ENCODE measurements at places on chromosomes 16 and 17.
A peak's percentile ranks its signal among the peaks of the same experiment; 100 is the strongest.

GRCh38 chr16:77383606-77384187 lies 51.1 kb downstream of the ADAMTS18 start:
- no peak for DNase-seq

GRCh38 chr16:80226499-80226898 lies 314.3 kb upstream of the DYNLRB2 start:
- DNase-seq, result no peak

GRCh38 chr17:49210158-49211029 lies at the start of the genes ABI3 and GNGT2:
Gene ABI3 (plus strand): TSS chr17:49210707. CDS start chr17:49210725, 18 bp downstream.
Gene GNGT2 (minus strand): TSS chr17:49210574. CDS start chr17:49207422, 3,152 bp downstream.
- peak; percentile 85 for DNase-seq

DNA sequence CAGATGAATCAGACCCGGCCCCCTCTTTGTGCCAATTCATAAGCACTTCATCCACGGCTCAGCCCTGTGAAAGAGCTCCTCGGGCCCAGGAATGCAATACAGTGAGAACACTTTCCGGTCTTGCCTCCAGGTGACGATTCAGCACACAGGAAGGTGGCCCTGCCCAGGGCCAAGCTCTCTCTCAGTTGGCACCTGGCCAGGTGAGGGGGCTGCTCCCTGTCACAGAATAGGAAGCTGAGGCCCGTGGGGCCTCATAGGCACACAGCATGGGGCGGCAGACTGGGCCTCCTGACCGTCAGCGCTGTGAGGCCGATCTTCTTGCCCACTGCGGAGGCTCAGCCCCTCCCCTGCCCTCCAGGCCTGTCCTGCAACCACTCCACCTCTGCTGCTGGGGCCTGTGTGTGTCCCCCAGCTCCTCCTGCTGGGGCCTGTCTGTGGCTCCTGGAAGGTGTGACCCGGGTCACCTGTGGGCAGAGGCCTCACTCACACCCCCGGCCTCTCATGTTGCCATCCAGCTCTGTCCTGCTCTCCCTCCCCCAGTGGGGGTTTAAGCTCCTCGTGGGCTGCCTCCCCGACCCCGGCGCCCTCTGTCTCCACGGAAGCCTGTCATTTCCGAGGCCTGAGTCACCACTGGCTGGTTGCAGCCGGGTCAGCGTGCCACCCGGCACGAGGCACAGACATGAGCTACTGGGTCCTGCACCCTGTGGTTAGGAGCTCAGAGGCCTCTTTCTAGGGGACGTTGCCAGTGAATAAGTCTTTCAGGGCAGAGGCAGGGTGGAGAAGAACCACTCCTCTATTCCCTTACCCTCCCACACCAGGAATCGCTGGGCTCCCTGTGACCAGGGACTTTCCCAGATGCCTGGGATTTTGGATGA lies 114.4 kb downstream of the SEC14L1 start:
- no peak for DNase-seq

DNA sequence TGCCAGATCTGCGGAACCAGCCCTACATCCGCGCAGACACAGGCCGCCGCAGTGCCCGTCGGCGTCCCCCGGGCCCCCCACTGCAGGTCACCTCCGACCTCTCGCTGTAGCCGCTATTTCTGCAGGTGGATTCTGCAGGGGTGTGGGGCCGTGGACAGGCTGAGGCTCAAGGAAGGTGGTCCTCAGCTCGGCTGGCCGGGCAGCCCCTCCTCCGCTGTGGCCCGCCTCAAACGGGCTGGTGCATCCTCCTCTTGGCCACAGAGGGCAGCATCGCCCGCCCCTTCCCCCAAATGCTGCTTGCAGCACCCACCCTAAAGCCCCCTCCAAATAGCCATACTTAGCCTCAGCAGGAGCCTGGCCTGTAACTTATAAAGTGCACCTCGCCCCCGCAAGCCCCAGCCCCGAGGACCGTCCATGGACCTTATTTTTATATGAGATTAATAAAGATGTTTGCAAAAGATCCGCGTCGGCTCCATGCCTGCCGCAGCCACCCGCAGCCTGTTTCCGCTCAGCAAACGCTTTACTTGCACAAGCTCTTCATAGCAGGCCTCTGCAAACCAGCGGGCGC lies 14.9 kb downstream of the SPATA32 start:
- no peak for DNase-seq

DNA sequence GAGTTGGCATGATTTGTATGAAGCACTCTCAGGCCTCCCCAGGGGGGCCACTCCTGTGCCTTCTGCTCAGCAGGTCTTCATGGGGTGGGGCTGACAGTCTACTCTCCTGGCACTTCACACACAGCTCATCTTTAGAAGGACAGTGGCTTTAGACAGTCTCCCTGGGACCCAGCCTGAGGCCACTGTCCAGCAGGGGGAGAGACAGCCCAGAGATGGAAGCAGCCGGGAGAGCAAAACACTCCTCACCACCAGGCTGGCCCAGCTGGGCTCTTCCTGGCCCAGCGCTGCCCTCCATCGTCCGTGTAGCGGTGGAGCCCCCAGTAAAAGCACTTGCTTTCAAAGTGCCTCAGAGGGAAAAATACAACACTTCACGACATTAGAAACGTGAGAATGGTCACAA lies 62.0 kb upstream of the CRHR1 start:
- no peak for DNase-seq

GRCh38 chr17:83152227-83152744 lies 72.9 kb downstream of the METRNL start:
- DNase-seq, result no peak

GRCh38 chr16:80996688-80997138 lies 10.0 kb downstream of the CMC2 start:
- no peak for DNase-seq

DNA sequence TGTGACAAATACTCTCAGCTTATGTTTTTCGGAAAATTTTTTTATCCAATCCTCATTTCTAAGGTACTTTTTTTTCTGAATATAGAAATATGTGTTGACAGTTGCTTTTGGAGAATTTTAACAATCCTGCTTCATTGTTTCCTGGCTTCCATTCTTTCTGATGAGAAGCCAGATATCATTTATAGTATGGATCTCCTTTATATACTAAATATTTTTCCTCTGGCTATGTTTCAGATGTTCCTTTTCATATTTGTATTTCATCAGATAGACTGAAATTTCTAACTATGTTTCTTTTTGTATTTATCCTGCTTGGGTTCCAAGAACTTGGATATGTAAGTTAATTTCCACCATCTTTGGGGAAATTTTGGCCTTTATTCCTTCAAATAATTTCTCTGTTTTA lies 138.9 kb upstream of the CDH11 start:
- no peak for DNase-seq

- no peak for DNase-seq
Measured at GRCh38 chr16:57566436-57566835, 24.0 kb downstream of the ADGRG5 start.

DNA sequence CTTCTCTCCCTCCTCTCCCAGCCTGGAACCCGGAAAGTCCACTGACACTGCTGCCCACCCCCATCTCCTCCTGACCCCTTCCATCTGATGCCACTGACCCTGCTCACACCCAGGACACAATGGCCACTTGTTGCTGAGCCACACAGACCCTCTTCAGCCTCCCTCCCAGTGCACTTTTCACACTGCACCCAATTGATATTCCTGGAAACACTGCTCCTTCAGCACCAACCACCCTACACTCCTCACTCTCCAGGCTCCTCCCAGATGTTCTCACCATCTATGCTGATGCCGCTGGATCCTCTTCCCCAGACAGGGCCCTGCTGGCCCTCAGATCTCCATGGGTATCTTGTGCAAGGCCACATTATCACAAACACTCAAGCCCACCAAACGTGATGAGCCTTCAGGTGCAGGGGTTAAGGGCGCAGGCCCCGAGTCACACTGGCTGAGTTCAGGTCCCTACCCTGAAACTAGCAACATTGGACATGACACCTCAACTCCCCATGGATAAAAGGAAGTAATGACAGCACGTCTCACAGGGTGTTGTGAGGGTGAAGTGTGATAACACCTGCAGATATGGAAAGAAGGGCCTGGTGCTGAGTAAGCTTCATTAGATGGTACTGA lies 238.1 kb downstream of the ZNF423 start:
- DNase-seq, result no peak

GRCh38 chr17:35377068-35377467 lies 3.6 kb upstream of the SLFN11 start:
- DNase-seq, result no peak

DNA sequence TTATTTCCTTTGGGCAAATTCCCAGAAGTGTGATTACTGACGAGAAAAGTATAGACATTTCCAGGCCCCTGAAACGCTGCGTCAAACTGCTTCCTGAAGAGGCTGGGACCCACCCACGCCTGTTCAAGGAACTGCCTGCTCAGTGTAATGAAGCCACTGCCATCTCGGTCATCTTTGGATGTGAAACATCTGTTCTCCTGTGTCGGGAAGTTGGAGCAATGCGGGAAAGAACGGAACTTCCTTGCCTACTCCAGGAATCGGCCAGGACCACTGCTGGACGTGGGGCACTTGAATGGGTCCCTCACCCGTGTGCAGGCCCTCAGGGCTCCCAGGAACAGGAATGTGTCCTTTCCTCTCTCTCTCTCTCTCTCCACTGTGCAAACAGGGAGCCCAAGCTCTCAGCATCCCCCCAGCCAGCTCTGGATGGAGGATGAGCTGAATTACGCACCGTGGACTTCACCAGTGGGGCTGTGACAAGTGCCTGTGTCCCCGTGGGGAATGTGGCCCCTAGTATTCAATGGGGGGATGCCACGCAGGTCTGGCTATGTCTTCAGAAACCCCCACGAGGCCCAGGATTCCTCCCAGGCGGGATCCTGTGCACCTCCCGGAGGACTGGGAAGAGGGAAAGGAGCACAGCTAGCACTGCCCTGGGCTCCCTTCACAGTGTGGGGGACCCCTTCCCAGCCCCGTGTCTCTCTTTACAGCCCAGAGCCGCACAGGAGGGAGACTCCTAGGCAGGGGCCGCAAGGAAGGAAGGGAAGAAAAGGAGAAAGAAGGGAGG lies 18.3 kb upstream of the LITAF start:
- DNase-seq, result no peak

DNA sequence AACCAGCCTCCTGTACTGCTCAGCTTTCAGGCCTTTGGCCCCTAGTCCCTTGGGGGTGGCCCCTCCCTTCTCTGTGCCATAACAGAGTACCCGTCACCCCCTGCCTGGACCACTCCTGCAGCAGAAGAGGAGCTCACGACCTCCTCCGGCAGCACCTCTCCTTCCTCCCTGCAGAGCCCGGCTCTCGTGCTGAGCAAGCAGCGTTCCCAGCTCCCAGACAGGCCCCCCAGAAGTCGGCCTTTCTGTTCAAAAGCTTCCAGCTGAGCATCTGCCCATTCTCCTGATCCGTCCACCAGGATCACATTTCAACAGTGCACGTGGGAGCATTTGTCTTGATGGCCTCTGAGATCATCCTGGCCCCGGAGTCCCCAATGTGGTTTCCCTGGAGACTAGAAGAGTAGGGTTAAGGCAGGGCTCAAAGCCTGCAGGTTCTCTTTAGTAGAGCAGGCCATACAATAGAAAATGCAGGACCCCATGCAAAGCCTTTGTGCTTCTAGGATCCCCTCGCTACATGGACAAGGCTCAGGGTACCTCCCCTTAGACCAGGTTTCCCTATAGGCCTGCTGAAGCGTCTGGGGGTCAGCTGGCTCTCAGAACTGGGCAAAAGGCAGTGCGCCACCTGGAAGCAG lies 35.6 kb downstream of the NLRC3 start:
- no peak for DNase-seq

DNA sequence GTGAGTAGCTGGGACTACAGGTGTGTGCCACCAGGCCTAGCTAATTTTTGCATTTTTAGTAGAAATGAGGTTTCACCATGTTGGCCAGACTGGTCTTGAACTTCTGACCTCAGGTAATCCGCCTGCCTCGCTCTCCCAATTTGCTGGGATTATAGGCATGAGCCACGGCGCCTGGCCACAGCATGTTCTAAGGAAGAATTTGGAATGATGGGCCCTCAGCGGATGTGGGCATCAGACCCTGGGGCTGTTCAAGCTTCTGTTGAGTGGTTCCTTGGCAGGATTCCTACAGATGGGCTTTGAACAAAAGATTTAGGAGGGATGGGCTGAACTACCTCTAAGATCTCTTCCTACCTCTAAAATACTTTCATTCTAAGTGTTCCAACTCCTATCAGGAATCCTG lies 4.1 kb downstream of the PRPSAP2 start:
- DNase-seq, result no peak

GRCh38 chr17:3529817-3530741 lies 27.5 kb downstream of the TRPV3 start:
- no peak for DNase-seq

DNA sequence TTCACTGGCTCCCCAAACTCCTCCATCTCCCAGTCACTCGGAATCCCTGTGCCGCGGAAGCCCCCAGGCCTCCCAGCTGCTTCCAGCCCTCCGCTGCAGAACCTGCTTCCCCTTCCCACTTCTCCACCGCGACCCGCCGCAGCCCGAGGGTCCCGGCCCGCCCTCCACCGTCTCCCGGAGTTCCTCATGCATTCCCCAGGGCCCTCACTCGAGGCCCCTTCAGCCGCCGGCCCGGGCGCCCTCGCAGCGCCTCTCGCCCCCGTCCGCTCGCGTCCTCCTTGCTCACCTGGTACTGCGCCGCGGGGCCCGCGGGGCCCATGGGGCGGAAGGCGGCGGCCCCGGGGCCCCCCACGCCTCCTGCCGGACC lies 329 bp downstream of the SMARCD2 start:
- no peak for DNase-seq

GRCh38 chr17:13917634-13918033 lies 151.7 kb upstream of the COX10 start:
- no peak for DNase-seq

DNA sequence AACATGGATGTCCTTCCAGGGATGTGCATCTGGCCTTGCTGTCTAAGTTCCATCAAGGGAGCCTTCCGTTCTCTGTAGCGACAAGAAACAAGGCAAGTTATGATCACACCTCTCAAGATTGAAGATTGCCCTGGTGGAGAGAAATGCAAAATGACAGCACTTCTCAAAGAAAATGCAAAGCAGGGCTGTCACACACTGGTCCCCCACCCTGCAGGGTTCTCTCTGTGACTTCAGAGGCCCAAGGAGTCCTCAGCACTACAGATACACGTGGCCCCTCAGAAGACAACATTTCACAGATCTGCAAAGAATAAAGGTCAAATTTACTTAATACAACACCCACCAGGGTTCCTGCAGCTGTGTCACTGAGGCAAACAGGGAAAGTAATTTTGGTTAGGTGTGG lies 60.7 kb upstream of the TEX2 start:
- no peak for DNase-seq

GRCh38 chr16:3576211-3576610 lies 992 bp downstream of the NLRC3 start:
- DNase-seq, result no peak
